ENCODE measurements at places on chromosomes 11 and 22.

DNA sequence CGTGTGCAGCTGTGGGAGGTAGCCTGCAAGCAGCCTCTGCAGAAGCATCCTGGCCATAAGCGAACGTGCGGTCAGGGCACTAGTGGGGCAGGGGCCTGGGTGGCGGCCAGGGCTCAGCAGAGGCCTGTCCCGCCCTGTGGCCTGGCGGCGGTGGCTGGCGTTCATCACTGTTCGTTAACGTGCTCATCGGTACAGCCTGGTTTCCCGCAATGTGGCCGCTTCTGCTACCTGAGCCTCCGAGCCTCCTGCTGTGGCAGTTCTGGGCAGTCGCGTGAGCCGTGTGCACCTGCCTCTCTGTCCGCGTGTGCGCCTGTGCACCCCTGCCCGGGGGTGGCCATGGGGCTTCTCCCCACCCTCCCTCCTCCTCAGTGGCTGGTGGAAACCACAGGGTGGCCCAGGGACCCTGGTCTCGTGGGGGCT is 117.9 kb downstream of the KCNQ1OT1 start:
- peak; percentile 5 for DNase-seq

- no peak for DNase-seq
Observed at GRCh38 chr22:48099671-48100070, 1337.2 kb downstream of the TBC1D22A start.

- peak; percentile 54 for DNase-seq
Observed at GRCh38 chr22:23218867-23219251, 38.5 kb downstream of the BCR start.

GRCh38 chr11:35178873-35179272 is 39.9 kb downstream of the CD44 start:
- DNase-seq, result no peak

- DNase-seq, result peak; percentile 9
Observed at GRCh38 chr11:123740787-123741158, 687 bp downstream of the ZNF202 start.

GRCh38 chr11:28476049-28476448 is 367.9 kb downstream of the METTL15 start:
- DNase-seq, result no peak

GRCh38 chr11:11247576-11247975 is 105.5 kb downstream of the CSNK2A3 start:
- DNase-seq, result no peak

GRCh38 chr11:4673781-4674180 is 23.9 kb downstream of the OR51E2 start:
- no peak for DNase-seq

DNA sequence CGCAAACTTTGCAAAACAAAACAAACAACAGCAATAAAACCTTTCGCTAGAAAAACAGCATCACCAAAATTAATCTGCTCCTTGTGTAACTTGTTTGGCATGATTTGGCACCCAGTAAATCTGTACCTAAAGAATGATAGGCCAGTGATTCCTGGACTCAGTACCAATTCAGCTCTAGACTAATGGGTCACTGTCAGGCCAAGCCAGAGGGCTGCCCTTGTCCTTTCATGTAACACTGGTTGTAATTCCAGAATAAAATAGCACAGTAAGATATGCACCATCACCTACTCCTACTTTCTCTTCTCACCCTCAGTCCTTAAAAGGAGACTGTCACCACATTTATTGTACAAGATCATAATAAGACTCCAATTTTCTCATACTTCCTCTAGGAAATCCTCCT is 341.6 kb upstream of the PITPNB start:
- no peak for DNase-seq

- DNase-seq, result no peak
Observed at GRCh38 chr11:68505596-68505995, 45.0 kb downstream of the PPP6R3 start.

- no peak for DNase-seq
Observed at GRCh38 chr11:112004389-112004788, 20.8 kb upstream of the DLAT start.

DNA sequence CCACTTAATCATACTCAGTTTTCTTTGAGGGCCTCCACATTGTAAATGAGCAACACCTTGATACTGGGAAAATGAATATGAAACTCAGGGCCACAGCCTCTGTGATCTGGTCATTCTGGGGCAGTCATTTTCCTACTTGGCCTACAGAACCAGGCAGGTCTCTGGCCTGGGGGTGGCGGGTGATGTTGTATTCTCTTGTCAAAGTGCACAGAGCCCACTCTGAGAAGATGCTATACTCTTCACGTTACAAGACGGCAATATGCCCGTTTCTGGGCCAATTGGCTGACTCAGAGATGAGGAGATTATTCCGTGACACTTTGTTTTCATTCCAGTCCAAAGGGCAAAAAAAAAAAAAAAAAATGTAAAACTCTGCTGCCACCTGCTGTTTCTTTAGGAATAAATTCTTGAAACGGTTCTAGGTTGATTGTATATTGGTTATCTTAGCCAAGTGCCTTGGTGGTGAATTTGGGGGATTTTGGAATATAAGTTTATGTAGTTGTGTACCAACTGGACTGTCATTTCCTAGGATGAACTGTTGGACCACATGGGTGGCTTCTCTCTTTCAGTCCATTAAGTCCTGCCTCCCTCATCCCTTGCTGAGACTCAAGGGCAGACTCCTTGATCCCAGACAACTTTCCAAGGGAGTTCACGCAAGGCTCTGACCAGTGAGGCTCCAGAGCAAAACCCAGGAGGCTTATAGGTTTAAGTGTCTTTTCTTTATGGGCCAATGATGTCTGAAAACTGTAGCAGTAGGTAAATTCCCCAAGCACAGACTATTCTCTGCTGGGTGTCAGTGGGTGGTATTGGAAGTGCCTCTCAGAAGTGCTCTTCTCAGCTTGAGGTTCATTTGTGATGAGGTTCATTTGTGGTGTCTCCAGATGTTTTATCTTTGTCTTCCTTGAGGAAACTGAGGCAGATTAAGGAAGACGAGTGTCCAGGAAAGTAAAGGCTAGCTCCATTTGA is 18.2 kb downstream of the ADM start:
- DNase-seq, result peak; percentile 65

GRCh38 chr11:134048028-134048427 is 20.8 kb upstream of the JAM3 start:
- DNase-seq, result no peak

GRCh38 chr11:86559311-86559945 is 113.0 kb downstream of the ME3 start:
- no peak for DNase-seq

DNA sequence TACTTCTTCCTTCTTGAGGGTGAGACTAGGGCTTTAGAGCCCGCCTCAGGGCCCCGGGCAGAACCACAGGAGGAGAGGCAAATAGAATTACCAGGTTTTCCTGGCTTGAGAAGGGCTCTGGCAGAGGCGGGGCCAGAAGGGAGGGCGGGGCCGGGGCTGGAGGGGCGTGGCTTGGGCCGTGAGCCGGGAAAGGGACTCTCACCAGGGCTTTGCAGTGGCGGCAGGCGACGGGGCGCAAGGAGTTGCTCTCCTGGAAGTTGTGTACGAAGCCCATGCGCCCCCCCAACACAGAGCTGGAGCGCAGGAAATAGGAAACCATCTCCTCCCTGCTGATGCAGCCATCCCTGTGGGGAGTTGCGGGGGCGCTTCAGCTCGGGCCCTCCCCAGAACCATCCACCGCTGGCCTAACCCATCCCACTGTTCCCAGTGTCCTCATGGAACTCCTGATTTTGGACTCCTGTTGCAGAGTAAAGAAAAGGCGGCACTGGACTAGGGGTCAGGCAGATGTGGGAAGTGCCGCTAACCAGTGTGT is 6.9 kb upstream of the NRXN2 start:
- DNase-seq, result peak; percentile 44

DNA sequence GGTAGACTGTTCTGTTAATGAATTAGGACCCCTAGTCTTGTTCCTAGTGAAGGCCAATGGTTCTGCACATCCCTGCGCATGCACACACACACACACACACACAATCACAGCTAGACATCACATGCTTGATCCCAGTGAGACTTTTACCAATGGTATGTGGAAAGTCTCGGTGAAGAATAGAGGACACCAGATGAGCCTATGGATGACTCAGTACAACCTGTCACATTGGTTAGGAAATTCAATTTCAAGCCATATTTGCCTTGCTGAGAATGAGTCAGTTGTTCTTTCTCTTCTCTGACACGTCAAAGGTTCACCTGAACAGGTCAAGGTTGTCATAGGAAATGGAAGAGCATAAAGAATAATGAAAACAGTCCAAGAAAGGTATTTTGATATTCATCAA is 122.0 kb downstream of the SLC17A6 start:
- no peak for DNase-seq

GRCh38 chr22:20430720-20431510 is 6.7 kb downstream of the SCARF2 start:
- DNase-seq, result peak; percentile 57

GRCh38 chr22:26669060-26669481 is 11.7 kb downstream of the MIAT start:
- peak; percentile 24 for DNase-seq

- no peak for DNase-seq
Observed at GRCh38 chr11:91023731-91024130, 800.9 kb upstream of the CHORDC1 start.

- no peak for DNase-seq
Observed at GRCh38 chr11:88051396-88051795, 123.8 kb downstream of the RAB38 start.

DNA sequence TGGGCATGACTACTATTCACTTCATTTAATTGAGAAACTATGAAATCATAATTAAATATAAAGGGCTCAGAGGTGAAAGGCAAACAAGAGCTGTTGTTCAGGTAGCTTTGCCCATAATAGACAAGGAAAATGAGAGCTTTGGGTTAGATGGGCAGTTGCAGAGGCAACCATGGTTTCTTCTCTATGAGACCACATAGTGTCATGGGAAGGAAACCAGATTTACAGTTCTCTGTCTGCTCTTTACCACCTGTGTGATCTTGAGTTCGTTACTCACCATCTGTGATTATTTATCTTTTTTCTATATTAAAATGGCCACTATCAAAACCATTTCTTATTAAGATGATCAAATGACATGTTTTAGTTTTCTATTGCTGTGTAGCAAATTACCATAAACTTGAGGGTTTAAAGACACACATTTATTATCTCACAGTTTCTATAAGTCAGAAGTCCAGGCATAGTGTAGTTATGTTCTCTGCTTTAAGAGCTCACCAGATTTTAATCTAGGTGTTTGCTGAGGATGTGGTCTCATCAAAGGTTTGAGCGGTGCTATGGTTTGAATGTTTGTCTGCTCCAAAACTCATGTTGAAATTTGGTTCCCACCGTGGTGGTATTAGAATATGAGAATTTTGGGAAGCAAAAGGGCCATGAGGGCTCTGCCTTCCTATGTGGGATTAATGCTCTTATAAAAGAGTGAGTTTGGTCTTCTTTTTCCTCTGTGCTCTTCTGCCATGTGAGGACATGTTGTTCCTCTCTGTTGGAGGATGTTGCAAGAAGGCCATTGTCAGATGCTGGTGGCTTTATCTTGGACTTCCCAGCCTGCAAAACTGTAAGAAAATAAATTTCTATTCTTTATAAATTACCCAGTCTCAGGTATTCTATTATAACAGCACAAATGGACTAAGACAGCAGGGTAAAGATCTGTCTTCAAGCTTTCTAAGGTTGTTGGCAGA is 38.2 kb downstream of the OR2AG2 start:
- no peak for DNase-seq

DNA sequence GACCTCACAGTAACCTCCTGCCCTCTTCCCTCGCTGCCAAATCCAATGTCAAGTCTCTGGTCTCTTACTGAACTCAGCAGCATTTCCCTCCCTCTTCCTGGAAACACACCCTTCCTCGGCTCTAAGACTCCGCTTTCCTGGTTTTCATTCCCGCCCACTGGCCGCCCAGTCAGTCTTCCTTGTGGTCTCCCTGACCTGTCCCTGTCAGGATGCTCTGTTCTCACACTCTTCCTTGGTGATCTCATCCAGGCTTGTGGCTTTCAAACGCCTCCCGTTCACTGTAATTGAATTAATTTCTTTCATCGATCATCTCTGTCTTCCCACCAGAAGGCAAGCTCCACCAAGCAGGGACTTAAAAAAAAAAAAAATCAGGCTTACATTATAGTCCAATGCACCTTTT is 33.5 kb downstream of the MYO18B start:
- DNase-seq, result no peak

- DNase-seq, result no peak
Observed at GRCh38 chr22:44274918-44275630, 37.7 kb downstream of the SHISAL1 start.

GRCh38 chr11:113805640-113806039 is 26.0 kb downstream of the CLDN25 start:
- no peak for DNase-seq

DNA sequence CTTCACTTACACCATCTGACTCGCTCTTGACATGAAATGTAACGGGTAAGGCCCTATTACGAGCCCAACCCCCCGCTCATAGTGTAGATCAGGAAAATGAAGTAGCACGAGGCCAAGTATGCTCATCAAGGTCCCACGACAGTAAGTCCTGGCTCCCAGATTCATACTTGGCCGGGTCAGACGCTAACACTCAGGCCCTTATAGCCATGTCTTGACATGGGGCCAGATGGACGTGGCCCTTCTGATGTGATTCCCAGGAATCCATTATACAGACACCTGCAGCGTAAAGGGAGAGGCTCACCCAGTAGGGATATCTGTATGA is 175.1 kb downstream of the CEP164 start:
- no peak for DNase-seq

DNA sequence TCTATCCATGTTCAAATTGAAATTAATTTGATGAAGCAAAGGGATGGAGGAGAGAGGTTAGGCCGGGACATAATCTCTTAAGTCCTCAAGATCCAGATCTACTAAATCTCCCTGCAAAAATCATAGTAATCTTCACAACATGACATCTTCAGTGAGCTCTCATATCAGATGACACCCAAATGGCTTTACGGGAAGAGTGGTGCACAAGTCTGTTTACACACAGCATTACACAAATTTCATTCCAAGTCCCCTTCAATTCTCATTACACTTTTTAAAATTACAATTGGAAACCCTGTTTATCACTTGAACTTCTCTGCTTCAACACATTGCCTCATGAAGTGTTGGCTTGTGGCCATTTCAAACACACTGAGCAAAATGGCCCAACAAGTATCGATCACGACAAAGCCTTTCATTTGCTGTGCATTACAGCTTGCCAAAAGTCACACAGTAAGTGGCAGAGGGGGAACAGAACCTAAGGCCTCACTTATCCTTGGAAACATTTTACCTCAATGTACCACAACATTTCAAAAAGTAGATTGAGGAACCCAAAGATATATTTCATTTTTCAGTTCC is 17.9 kb upstream of the TPH1 start:
- DNase-seq, result no peak

All from transverse colon (tissue), 4 donors.